ENCODE measurements at places on chromosomes 7 and 10.

GRCh38 chr10:119208553-119208940 lies 1.2 kb downstream of the GRK5 start:
- DNase-seq: no peak
- H3K27ac ChIP-seq: peak overlapping the region; percentile 89
- peak overlapping the region; percentile 89 for H3K4me3 ChIP-seq

- H3K27ac ChIP-seq: no peak overlapping the region
- no peak for DNase-seq
- peaks cover 2% of the 10 kb centered on the region for H3K4me1 ChIP-seq
- no peak overlapping the region for H3K4me3 ChIP-seq
Measured at GRCh38 chr10:30383356-30383755, 34.3 kb upstream of the MTPAP start.

- DNase-seq: no peak
- no peak overlapping the region for H3K4me3 ChIP-seq
- no peak overlapping the region for H3K27ac ChIP-seq
- H3K4me1 ChIP-seq: no peaks in the 10 kb centered on the region
- H3K27me3 ChIP-seq: no peaks in the 10 kb centered on the region
Measured at GRCh38 chr7:153130052-153130451, 370.5 kb downstream of the ACTR3B start.

- no peak overlapping the region for H3K4me3 ChIP-seq
- no peak overlapping the region for H3K27ac ChIP-seq
- H3K4me1 ChIP-seq: peaks cover 15% of the 10 kb centered on the region
Measured at GRCh38 chr10:45495438-45496152, 121.6 kb downstream of the ALOX5 start.

- H3K36me3 ChIP-seq: no peaks in the 10 kb centered on the region
- no peak overlapping the region for H3K27ac ChIP-seq
- H3K27me3 ChIP-seq: no peaks in the 10 kb centered on the region
- DNase-seq: no peak
- H3K4me1 ChIP-seq: no peaks in the 10 kb centered on the region
- H3K4me3 ChIP-seq: no peak overlapping the region
Measured at GRCh38 chr7:20270371-20270770, 53.2 kb upstream of the MACC1 start.

GRCh38 chr7:158569858-158570323 lies 17.7 kb downstream of the PTPRN2 start:
- H3K27me3 ChIP-seq: peaks cover 46% of the 10 kb centered on the region
- H3K4me1 ChIP-seq: no peaks in the 10 kb centered on the region
- no peak overlapping the region for H3K4me3 ChIP-seq
- no peaks in the 10 kb centered on the region for H3K36me3 ChIP-seq
- no peak overlapping the region for H3K27ac ChIP-seq

Measured in activated T-cell treated with anti-CD3 and anti-CD28 coated beads, Interleukin-2, amount 50 U/mL, for 24 hours (primary cell).